Activated naive CD4-positive, alpha-beta T cell treated with anti-CD3 and anti-CD28 coated beads, Interleukin-2, amount 50 U/mL, for 16 hours (primary cell): ENCODE measurements at places on chromosomes 11 and 22.

DNA sequence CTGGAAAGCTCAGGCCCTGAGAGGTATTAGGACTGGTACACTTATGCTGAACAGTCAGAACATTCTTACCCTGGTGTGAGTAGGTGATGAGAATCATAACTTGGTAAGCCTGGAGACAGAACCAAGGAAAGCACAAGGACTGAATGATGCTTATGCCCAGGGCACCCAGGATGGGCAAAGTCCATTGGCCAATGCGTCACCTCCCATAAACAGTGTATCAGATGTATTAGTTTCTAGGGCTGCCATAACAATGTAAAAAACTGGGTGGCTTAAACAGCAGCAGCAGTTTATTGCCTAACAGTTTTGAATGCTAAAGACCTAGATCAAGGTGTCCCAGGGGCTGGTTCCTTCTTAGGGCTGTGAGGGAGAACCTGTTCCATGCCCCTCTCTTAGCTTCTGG, 107.0 kb downstream of the FAR1 start:
- DNase-seq: no peak

GRCh38 chr11:42066113-42066512, 606.7 kb upstream of the LRRC4C start:
- no peak for DNase-seq

GRCh38 chr22:43397766-43398165, 14.0 kb upstream of the MPPED1 start:
- no peak for DNase-seq

DNA sequence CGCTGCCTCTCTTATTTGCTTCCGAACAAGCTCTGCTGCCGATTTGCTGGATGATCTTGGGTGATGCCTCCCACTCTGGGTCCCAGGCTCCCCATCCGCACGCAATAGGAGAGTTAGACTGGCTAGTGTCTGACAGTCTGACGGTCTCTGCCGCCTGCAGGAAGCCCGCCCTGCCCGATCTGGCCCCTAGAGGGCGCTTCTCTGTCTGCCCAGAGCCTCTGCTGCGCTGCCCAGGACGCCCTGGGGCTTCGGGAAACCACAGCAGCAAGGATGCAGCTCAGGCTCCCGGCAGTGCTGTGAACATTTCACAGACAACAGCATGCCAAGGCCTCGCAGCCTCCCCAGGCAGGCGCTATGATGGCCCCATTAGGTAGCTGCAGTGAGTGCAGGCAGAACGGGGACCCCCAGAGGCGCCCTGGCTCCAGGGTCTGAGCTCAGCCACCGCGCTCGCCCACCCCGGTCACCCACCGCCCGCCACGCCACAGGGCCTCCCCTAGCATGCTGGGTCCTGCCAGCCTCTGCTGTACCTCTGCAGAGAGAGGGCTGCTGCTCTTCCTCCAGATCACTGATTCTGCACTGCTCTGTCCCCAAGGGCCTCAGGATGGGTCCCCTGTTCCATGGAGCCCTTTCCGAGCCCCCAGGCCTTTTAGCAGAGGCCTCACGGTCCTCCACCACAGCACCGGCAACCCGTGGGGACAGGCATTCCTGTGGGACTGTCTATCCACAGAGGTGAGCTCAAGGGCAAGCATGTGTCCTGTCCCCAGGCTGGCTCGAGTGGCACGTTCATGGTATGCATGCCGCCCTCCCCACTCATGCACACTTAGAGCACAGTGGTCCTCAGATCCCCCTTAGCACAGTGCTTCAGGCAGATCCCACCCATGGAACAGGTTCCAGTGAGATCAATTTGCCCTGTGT, 4.3 kb upstream of the BAIAP2L2 start:
- peak; percentile 77 for DNase-seq

GRCh38 chr22:39229688-39230260, 15.0 kb downstream of the PDGFB start:
- no peak for DNase-seq

DNA sequence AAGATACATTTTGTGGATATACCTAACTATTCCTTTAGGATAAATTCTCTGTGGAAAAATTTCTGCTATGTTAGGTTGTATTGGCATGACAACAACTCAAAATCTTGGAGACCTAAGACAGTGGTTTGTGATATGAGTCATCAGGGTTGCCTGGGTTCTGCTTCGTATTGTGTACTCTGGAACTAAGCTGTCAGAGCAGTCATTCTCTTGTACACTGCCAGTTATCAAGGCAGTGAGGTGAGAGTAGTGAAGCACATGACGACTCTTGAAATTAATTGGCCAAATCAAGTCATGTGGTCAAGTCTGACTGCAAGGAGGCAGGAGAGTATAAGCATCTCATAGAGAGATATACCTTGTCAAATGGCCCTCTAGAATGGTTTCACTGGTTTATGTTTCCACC, 104.4 kb downstream of the FANCF start:
- no peak for DNase-seq

DNA sequence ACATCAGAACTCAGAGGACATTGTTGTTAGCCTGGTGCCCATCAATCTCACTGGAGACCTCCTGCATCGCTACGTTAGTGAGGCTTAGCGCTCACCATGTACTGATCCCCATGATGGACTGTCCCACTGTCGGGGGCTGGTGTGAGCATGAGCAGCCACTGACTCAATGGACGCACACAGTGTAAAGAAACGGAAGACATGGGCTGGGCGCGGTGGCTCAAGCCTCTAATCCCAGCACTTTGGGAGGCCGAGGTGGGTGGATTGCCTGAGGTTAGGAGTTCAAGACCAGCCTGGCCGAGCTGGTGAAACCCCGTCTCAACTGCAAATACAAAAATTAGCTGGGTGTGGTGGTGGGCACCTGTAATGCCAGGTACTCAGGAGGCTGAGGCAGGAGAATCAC, 112.9 kb downstream of the CRYBB2 start:
- no peak for DNase-seq

- no peak for DNase-seq
These were observed 69.2 kb upstream of the OLFML1 start for GRCh38 chr11:7416080-7416479.
